CD8-positive, alpha-beta memory T cell (primary cell): ENCODE measurements at places on chromosomes 6 and 20.

DNA sequence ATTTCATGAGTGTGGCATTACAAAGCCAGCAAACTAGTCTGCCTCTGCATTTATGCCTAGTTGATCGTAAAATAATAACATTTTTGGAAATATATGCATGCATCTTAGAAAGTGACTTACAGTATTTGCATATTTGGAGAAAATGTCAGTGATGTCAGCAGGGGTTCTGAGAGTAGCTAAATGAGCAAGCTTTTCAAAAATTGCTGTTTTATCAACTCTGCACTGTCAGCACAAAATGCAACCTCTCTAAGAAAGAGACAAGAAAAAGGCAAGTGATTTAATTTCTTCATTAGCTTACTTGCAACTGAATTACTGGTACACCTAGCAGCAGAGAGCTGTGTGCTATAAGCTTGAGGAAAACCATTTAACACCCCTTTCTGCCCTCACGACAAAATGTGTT lies 632.5 kb upstream of the MMS22L start:
- H3K4me1 ChIP-seq = no peaks in the 10 kb centered on the region
- no peak for DNase-seq
- no peak overlapping the region for H3K4me3 ChIP-seq
- no peaks in the 10 kb centered on the region for H3K27me3 ChIP-seq
- no peak overlapping the region for H3K27ac ChIP-seq

DNA sequence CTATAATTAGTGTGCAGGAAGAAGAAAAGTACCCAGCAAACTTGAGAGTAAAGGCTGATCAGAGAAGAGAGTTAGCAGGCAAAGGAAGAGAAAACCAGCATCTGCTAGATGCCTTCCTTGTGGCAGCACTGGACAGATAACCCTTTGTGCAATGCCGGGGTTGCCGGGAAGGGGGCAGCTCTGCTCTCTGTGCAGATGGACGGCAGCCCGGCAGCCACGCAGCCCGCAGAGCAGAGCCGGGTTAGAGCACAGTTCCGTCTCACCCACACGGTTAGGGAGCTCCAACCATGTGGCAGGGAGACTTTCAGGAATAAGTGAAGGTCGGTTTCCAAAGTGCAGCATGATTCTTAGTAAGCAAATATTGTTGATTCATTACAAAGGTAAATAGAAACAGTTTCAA lies 80.0 kb upstream of the RPS6KA2 start:
- H3K27me3 ChIP-seq = no peaks in the 10 kb centered on the region
- no peak overlapping the region for H3K27ac ChIP-seq
- H3K4me1 ChIP-seq = no peaks in the 10 kb centered on the region

GRCh38 chr6:140782941-140783340 lies 1349.8 kb upstream of the GJE1 start:
- no peak overlapping the region for H3K4me3 ChIP-seq
- no peaks in the 10 kb centered on the region for H3K4me1 ChIP-seq
- H3K27ac ChIP-seq = no peak overlapping the region
- H3K36me3 ChIP-seq = no peaks in the 10 kb centered on the region

DNA sequence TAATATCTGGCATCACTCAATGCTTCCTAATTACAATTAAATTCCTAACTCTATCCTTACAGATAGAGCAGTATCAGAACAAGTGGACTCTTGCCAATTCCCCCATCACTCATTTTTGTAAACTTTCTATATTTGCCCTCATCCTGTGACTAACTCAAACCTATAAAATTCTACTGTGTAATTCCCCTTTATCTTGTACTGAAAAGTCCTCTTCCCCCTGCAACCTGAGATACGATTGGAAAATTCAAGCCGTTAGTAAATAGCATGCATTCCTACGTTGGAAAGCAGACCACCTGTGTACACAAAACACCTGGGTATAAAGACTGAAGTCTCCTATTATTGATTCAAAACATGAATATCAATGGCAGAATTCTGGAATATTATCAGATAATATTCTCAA lies 70.4 kb upstream of the KCNQ5 start:
- no peak overlapping the region for H3K4me3 ChIP-seq
- H3K27ac ChIP-seq = no peak overlapping the region
- no peaks in the 10 kb centered on the region for H3K36me3 ChIP-seq
- no peaks in the 10 kb centered on the region for H3K4me1 ChIP-seq
- DNase-seq = no peak

- no peak overlapping the region for H3K4me3 ChIP-seq
- no peaks in the 10 kb centered on the region for H3K4me1 ChIP-seq
- DNase-seq = no peak
- no peaks in the 10 kb centered on the region for H3K36me3 ChIP-seq
- no peak overlapping the region for H3K27ac ChIP-seq
Observed at GRCh38 chr6:44699082-44699481, 311.6 kb downstream of the CDC5L start.

GRCh38 chr20:16952965-16953364 lies 204.8 kb downstream of the OTOR start:
- DNase-seq = no peak
- no peak overlapping the region for H3K27ac ChIP-seq
- H3K36me3 ChIP-seq = no peaks in the 10 kb centered on the region
- no peak overlapping the region for H3K4me3 ChIP-seq
- H3K27me3 ChIP-seq = no peaks in the 10 kb centered on the region

- H3K27ac ChIP-seq = no peak overlapping the region
- no peaks in the 10 kb centered on the region for H3K27me3 ChIP-seq
- H3K36me3 ChIP-seq = no peaks in the 10 kb centered on the region
- no peak overlapping the region for H3K4me3 ChIP-seq
Observed at GRCh38 chr20:59825944-59826759, 107.3 kb downstream of the SYCP2 start.

DNA sequence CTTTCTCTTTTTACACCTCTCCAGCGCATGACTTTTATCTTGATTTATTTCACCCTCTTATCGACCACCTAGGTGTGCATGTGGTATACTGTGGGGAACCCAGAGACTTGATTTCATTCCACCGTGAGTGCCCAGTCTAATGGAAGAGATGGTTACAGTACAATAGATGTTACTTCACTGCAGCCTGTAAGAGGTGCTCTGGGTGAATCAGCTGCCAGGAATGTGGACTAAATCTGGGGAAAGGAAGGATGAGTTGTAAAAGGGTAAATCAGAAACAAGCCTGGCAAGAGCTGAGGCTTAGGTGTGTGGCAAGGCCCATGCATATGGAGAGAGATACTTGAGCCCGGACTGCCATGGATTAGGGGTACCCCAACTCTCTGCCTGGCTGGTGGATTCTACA lies 7.4 kb downstream of the STK35 start:
- no peaks in the 10 kb centered on the region for H3K27me3 ChIP-seq
- H3K36me3 ChIP-seq = peaks cover 7% of the 10 kb centered on the region
- H3K4me1 ChIP-seq = peaks cover 97% of the 10 kb centered on the region
- DNase-seq = no peak
- no peak overlapping the region for H3K4me3 ChIP-seq

- no peaks in the 10 kb centered on the region for H3K27me3 ChIP-seq
- DNase-seq = no peak
- no peak overlapping the region for H3K27ac ChIP-seq
- no peak overlapping the region for H3K4me3 ChIP-seq
- no peaks in the 10 kb centered on the region for H3K4me1 ChIP-seq
- H3K36me3 ChIP-seq = no peaks in the 10 kb centered on the region
Observed at GRCh38 chr6:74320715-74321114, 624.7 kb downstream of the CD109 start.

DNA sequence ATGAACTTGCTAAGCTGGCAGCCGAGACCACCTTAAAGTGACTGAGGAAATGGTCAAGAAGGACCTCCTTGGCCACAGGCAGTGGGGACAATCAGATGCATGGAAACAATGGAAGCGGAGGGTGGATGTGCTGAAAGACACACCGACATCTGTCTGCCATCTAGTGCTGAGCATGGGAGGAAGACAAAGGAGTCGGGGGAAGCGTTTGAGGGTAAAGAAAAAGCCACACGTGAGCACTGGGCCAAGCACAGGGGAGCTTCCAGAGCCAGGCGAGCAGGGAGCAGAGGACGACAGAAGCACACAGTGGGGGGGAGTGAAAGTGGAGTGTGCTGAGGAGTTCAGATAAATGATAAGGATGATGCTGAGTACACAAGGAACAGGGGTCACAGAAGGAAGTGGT lies 367.8 kb downstream of the ZFAND3 start:
- no peak for DNase-seq
- no peak overlapping the region for H3K4me3 ChIP-seq
- no peaks in the 10 kb centered on the region for H3K4me1 ChIP-seq
- H3K27me3 ChIP-seq = no peaks in the 10 kb centered on the region
- H3K27ac ChIP-seq = no peak overlapping the region
- no peaks in the 10 kb centered on the region for H3K36me3 ChIP-seq

GRCh38 chr6:143191361-143191760 lies 130.7 kb downstream of the AIG1 start:
- no peaks in the 10 kb centered on the region for H3K27me3 ChIP-seq
- no peak for DNase-seq
- no peaks in the 10 kb centered on the region for H3K4me1 ChIP-seq
- no peak overlapping the region for H3K27ac ChIP-seq
- no peak overlapping the region for H3K4me3 ChIP-seq
- no peaks in the 10 kb centered on the region for H3K36me3 ChIP-seq

DNA sequence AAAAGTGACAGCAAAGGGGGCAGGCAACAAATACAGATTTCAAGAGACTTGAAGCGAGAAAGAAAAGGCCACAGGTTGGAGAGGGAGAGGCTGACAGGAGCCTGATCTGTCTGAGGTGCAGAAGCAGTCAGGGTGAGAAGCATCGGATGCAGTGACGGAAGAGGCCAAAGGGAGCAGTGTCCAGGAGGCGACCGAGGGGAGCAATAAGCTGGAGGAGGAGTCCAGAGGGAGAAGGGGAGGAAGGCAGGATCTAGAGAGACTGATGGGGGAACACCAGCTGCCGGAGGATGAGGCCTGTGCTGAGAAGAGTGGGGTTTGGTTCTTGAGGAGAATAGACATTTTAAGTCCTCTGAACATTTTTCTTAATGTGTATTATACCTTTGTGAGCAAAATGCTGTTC lies 23.8 kb downstream of the FARS2 start:
- DNase-seq = no peak
- H3K4me1 ChIP-seq = peaks cover 4% of the 10 kb centered on the region
- no peak overlapping the region for H3K4me3 ChIP-seq
- H3K27me3 ChIP-seq = no peaks in the 10 kb centered on the region
- H3K36me3 ChIP-seq = no peaks in the 10 kb centered on the region

- no peak overlapping the region for H3K27ac ChIP-seq
- H3K36me3 ChIP-seq = no peaks in the 10 kb centered on the region
- DNase-seq = no peak
- no peaks in the 10 kb centered on the region for H3K27me3 ChIP-seq
Observed at GRCh38 chr20:7879883-7880282, 60.4 kb downstream of the HAO1 start.

GRCh38 chr6:40108736-40109135 lies 174.5 kb upstream of the MOCS1 start:
- no peak for DNase-seq
- no peak overlapping the region for H3K27ac ChIP-seq
- no peaks in the 10 kb centered on the region for H3K4me1 ChIP-seq

GRCh38 chr6:137236581-137237355 lies 17.6 kb upstream of the IFNGR1 start:
- no peak for DNase-seq
- H3K36me3 ChIP-seq = no peaks in the 10 kb centered on the region
- H3K27me3 ChIP-seq = no peaks in the 10 kb centered on the region
- H3K4me3 ChIP-seq = no peak overlapping the region
- H3K4me1 ChIP-seq = peaks cover 40% of the 10 kb centered on the region
- no peak overlapping the region for H3K27ac ChIP-seq

DNA sequence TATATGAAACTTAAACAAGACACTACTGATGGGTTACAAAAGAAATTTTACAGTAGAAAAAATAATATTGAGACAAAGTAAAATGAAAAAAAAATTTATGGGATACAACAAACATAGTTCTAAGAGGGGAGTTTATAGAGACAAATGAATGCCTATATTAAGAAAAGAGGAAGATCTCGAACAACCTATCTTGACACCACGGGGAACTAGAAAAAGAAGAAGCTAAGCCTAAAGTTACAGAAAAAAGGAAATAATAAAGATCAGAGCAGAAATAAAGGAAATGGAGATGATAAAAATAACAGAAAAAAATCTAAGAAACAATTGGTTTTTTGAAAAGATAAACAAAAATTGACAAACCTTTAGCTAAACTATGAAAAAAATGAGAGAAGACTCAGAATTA lies 9.1 kb upstream of the ECHDC1 start:
- H3K27me3 ChIP-seq = no peaks in the 10 kb centered on the region
- no peak overlapping the region for H3K4me3 ChIP-seq
- H3K36me3 ChIP-seq = no peaks in the 10 kb centered on the region
- H3K4me1 ChIP-seq = no peaks in the 10 kb centered on the region
- no peak overlapping the region for H3K27ac ChIP-seq

GRCh38 chr6:98920904-98921431 lies 26.8 kb downstream of the FBXL4 start:
- H3K4me1 ChIP-seq = no peaks in the 10 kb centered on the region
- peaks cover 8% of the 10 kb centered on the region for H3K36me3 ChIP-seq
- H3K27ac ChIP-seq = no peak overlapping the region
- no peaks in the 10 kb centered on the region for H3K27me3 ChIP-seq
- DNase-seq = no peak

GRCh38 chr20:1918491-1919165 lies 23.4 kb downstream of the SIRPA start:
- H3K4me1 ChIP-seq = no peaks in the 10 kb centered on the region
- no peak for DNase-seq

GRCh38 chr20:23629017-23629541 lies 8.7 kb downstream of the CST3 start:
- H3K27me3 ChIP-seq = no peaks in the 10 kb centered on the region
- H3K4me1 ChIP-seq = no peaks in the 10 kb centered on the region
- H3K4me3 ChIP-seq = no peak overlapping the region

DNA sequence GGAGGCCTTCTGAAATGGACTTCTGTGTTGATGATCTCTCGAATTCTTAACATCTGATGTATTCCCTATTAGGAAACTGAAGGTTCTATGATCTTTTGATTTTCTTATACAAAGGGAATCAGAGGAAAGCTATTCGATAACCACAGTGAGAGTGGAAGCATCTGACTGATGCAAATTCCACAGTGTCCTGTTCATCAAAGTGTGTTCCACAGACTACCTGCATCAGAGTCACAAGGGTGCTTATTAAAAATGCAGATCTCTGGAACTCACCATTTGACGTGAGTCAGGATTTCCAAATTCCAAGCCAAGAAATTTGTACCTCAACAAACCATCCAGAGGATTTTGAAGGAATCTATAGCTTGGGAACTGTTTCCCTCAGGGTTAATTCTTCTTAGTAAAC lies 4.4 kb upstream of the MEP1A start:
- no peaks in the 10 kb centered on the region for H3K27me3 ChIP-seq
- H3K27ac ChIP-seq = no peak overlapping the region
- no peak for DNase-seq
- H3K4me1 ChIP-seq = no peaks in the 10 kb centered on the region

DNA sequence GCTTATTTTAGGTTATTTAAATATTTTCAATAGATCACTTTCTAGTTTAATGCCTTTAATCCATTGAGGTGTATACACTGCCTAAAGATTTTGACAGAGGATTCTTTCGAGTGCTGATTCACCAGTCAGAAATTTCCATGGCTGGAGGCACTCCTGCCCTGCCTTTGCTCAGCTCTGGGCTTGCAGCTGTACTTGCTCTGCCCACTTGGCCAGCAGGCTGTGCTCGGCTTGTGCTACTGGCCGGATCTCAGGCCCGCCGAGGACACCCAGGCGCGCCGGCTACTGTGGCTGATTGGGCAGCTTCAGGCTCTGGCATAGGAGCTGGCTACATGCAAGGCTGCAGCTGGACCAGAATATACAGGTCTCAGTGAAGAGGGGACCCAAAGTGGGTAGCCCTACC lies 675.1 kb upstream of the MMS22L start:
- no peaks in the 10 kb centered on the region for H3K27me3 ChIP-seq
- no peaks in the 10 kb centered on the region for H3K4me1 ChIP-seq
- no peaks in the 10 kb centered on the region for H3K36me3 ChIP-seq
- no peak for DNase-seq
- no peak overlapping the region for H3K4me3 ChIP-seq
- H3K27ac ChIP-seq = no peak overlapping the region

GRCh38 chr20:6381887-6382286 lies 259.1 kb upstream of the FERMT1 start:
- no peaks in the 10 kb centered on the region for H3K27me3 ChIP-seq
- H3K36me3 ChIP-seq = no peaks in the 10 kb centered on the region
- H3K4me3 ChIP-seq = no peak overlapping the region
